ENCODE measurements at places on chromosomes 3 and 15.

DNA sequence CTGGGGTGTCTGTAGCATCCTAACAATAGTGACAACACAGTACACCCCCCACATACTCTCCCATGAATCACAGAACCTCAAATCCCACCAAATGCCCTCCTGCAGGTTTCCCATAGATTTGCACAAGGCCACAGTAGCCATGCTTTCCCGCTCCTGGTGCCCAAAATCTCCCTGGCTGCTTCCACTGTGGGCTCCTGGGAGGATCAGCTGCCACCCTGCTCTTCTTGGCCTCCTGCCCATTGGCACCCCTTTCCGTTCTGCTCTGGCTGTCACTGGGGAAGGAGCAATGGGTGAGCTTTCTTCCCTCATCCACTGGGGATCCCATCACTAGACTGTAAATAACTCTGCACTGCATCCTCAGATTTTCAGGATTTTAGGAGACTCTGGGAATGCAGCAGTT, 92.1 kb upstream of the SLC24A5 start:
- no peak for DNase-seq

- no peak for DNase-seq
Observed at GRCh38 chr3:40576396-40576795, 51.6 kb downstream of the ZNF621 start.

DNA sequence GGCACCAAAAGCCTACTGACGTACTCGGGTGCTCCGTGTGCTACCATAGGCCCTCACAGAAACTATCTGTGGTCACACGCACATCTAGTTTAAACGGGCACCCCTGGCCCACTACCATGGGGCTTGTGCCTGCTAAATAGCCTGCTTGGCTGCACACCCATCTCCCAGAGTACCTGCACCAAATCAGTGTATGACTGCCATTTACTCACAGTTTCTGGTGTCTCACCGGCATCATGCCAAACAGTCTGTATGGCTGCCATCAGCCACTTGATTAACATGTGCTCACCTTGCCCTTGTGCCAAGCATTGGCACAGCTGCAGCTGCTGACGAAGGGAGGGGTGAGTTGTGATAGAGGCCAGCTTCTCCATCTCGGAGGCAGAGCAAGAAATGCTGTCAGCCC, 232.7 kb downstream of the IGSF11 start:
- DNase-seq, result no peak

- DNase-seq, result no peak
Observed at GRCh38 chr3:98136631-98137030, 6.1 kb downstream of the OR5H1 start.

DNA sequence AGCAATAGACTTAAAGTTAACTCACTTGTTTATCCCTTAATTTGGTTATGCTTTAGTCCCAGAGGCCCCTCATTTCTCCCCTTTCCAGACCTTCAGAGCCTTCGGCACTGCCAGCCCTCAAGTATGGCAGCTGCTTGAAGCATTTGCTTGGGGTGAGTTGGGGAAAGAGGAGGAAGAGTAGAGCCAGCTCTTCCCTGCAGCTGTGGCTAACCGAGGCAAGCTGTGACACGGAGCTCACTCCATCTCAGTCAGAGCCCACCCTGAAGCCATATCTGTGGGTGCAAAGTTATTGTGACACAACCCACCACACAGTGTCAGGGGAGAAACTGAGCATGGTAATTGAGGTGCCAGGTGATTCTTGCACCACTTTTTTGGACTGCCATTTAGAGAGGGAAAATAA, 66.1 kb downstream of the FILIP1L start:
- DNase-seq, result no peak

All from stimulated activated CD4-positive, alpha-beta T cell treated with anti-CD3 and anti-CD28 coated beads, Interleukin-15, amount 100 ng/mL, for 1 hour (primary cell).